Sigmoid colon (tissue), 7 donors: ENCODE measurements at places on chromosomes 5 and 9.

- DNase-seq = no peak
Observed at GRCh38 chr9:105242062-105242461, 2.4 kb upstream of the SLC44A1 start.

DNA sequence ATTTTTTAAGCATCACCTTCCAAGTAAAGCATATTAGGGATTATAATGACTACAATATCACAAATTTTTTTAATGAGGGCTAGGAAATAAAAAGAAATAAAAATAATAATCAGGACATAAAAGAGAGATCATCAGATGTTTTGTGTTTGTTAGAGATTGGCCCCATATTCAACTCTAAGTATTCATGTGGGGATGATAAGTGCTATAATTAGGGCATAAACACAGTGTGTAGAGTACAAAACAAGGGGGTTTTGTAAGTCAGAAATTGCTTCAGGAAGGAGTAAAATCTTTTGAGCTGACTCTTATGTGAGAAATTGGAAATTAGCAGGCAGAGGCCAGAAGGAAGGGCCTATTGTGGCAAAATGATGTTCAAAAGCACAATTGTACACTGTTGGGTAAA lies 127.3 kb downstream of the STARD4 start:
- no peak for DNase-seq

- no peak for DNase-seq
Observed at GRCh38 chr9:98195671-98196070, 3.2 kb upstream of the CORO2A start.

DNA sequence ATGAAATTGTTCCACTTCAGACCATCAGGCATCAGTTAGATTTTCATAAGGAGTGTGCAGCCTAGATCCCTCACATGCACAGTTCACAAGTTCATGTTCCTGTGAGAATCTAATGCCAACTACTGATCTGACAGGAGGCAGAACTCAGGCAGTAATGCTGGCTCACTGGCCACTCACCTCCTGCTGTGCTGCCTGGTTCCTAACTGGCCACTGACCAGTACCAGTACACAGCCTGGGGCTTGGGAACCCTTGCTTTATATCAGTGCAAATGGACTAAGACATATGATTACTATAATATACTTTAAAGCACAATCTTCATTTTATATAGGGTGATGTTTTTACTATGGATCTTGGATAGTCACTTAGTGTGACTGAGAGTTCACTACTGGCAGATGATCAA lies 259.2 kb downstream of the SLCO4C1 start:
- no peak for DNase-seq

DNA sequence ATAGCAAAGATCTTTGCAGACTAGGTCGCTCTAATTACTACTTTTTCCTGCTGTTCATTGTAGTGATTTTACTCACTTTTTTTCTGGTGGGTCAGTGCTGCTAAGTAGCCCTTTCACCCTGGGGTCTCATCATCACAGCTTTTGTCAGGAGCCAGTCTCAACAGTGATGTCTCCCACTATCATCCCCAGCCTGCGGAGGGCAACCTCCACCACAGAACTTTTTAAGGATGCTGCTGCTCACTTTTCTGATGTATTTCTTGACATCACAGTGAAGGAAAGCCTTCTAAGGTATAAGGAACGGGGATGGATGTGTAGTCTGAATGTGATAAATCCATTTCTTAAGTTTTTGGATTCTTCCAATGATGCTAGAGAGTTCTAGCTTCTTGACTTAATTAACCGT lies 242.5 kb upstream of the RIOK2 start:
- DNase-seq = no peak

- DNase-seq = no peak
Observed at GRCh38 chr5:1448511-1449011, 3.3 kb upstream of the SLC6A3 start.

DNA sequence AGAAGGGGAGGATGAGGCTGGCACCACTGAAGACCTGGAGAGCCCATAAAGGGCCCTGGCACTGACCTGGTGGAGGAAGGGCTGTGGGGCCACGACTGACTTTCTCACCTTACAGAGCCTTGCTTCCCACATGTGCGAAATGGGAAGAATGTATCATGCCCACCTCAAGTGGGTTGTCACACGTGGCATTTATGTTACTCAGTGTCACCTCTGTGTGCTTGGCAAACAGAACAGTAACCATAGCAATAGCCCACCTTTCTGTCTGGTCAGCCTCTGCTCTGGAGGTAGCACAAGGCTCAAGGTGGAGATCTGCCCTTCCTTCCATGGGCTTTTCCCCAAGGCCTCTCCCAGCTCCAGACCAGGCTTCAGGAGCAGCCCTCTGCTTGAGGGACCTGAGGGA lies 16.7 kb downstream of the TCF7 start:
- DNase-seq = no peak

GRCh38 chr5:171149333-171149732 lies 159.7 kb upstream of the TLX3 start:
- DNase-seq = no peak

DNA sequence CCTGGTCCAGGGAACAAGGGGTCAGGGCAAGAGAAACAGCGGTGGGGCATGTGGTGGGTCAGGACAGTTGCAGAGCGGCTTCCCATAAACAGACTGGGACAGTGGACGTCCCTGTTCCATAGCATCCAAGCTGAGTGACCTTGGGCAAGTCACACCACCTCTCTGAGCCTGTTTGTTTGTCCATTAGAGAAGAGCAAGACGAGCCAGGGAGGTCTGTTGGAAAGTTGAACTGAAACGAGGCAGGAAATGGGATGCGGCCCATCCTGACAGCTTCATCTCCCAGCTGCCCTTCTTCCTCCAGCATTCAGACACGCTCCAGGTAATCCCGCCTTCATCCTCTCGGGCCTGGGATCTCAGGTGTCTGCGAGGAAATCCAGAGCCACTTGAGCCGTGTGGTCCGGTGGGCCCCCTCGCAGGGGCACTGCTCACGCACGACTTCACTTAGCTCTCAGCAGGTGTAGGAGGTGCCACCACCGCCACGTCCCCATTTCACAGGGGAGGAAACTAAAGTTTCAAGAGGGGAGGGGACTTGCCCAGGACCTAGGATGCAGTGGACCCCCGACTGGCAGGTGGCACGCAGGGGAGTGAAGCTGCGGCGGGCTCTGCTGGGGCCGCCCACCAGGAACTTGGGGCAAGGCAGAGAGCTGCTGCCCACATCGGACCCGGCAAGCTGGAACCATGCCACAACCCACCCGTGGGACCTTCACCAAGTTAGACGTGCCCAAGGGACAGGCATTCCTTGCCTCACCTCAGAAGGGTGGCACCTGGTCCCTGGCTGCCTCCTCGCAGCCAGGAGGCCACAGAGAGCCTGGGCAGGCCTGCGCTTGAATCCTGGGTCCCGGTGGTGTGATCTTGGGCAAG lies 13.0 kb downstream of the PTGES2 start:
- DNase-seq = peak; percentile 59

- no peak for DNase-seq
Observed at GRCh38 chr5:175593794-175594193, 64.1 kb upstream of the HRH2 start.

- DNase-seq = no peak
Observed at GRCh38 chr5:129679671-129680070, 68.2 kb upstream of the MINAR2 start.

DNA sequence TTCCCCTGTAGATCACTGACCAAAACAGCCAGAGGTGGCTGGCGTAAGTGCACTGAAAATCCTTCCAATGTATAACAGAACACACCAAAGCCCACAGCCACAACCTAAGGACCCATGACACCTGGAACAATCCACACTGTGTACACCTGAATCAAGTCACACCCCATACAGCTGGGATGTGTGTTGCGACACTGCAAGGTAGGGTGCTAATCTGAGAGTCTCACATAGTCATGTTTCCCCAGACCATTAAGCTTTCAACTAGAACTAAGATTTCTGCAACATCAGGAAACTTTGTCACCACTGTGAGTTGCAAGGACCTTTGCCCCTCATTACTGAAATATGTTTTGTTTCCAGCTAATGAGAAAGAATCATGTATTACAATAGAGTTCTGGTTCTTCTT lies 59.4 kb downstream of the MED27 start:
- no peak for DNase-seq

DNA sequence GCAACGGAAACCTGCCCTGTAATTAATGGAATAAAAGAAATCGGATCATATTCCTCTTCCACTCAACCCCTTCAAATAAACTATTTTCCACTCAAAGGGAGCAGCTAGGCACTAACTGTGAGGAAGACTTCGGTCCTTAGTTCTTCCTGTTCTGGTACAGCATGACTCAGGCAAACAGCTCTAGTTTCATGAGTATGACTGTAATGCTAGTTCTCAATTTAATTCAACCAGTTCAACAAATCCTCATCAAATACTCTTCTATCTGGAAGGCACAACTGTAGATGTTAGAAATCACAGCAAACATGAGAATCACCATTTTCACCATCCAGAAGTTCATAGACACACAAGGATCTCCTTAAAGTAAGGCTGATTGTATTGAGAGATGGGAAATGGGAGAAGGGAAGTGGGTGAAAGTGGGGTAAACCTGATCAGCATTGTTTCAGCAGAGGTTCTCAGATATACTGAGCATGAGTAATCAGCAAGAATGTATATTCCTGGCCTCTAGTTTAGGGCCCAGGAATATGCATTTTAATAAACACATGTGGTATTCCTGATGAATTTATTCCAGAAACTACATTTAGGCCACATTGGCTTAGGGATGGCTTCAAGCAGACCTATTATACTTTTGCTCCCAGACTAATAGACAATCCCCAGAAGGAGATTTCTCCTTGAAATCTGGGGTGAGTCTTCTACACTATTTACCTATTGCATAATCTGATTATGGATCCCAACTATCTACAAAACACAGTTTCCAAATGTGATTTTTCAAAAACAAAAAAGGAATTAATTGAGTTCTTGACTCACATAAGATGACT lies 141.1 kb upstream of the SLC12A2 start:
- no peak for DNase-seq

DNA sequence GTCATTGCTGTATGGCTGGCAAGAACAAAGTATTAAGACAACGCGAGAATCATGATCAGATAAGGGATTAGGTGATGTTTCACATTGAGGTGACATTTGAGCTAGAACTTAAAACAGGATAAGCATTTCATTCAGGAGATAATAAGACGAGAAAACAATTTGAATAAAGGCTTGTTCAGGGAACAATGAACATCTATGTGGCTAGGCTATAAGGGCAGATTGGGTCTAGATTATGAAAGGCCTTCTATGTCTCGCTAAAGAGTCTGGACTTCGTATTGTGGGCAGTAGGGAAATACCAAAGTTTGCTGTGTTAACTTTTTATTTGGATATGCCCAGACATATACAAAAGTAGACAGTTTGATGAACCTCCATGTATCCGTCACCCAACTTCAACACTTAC lies 6.9 kb downstream of the MRPL22 start:
- DNase-seq = no peak

GRCh38 chr9:123776708-123777537 lies 153.0 kb downstream of the DENND1A start:
- DNase-seq = no peak

DNA sequence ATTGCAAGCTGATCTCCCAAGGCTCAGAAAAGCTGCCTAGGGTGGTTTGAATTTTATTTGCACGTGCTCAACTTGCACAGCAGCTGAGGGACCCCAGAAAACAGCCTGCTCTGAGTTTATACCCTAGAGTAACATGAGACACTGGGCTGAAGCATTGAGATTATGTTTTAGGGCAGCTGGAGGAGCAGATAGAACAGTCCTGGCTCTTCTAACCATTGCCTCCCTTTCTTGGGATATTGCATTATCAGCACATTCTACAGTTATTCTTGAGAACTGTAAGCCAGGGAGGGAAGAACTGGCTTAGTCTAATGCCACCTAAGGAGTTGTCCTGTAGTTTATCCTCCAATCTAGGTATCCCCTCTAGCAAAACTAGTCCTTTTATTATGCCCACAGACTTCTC lies 10.3 kb downstream of the SMC2 start:
- no peak for DNase-seq

GRCh38 chr5:125537661-125538060 lies 791.2 kb upstream of the ZNF608 start:
- no peak for DNase-seq

DNA sequence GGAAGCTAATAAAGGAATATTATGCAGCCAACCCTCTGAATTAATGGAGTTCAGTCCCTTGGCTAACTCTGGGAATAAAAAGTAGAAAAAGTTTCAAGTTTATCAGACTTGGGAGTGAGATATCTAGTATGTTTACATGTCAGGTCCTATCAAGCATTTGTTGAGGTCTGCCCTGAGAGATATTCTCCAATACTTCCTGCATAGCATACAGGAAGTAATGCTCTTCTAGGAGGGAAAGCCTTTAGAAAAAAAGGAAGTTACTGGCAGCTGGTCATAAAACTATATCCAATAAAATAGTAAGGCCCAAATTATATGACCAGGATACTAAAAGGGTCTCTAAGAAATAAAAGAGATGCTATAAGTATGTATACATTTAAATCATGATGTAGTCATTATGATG lies 594.1 kb upstream of the FTMT start:
- no peak for DNase-seq

DNA sequence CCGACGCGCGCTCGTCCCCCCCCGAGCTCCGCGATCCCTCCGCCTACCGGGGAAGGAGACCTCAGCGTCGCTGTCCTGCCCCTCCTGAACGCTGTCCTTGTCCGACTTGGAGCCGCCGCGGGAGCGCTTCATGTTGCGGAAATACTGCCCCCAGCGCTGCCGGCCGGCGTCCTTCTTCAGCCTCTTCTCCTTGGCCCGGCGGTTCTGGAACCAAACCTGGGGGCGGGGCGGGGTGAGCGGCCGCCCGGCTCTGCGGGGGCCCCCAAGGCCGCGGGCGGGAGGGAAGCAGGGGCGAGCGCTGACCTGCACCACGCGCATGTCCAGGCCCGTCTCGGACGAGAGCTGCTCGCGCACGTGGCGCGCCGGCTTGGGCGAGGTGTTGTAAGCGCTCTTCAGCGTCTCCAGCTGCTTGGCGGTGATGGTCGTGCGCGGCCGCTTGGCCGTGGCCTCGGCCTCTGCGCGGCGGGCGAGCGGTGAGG lies 6.3 kb downstream of the LHX3 start:
- no peak for DNase-seq

DNA sequence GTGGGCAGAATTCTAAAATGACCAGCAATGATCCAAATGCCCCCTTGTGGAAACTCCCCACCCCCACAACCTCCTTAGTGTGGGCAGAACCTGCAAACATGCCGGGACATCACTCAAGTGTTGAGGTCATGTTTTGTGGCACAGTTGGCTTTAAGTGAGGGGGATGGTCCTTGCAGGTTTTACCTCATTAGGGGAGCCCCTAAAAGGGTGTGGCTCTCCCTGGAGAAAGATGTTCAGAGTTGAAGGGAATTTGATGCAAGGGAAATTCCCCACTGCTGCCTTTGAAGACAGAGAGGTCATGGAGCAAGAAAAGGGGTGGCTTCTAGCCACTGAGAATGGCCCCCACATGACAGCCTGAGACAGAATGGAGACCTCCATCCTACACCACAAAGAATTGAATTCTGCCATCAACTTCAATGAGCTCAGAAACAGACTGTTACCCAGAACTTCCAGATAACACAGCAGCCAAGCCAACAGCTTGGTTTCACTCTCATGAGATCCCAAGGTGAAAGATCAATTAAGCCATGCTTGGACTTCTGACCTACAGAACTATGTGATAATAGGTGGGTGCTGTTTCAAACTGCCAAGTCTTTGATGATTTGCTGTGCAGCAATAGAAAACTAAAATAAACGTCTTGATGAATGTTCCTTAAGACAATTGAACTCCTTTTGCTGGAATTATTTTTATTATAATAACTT lies 103.4 kb downstream of the MED10 start:
- DNase-seq = no peak

GRCh38 chr9:106859957-106860720 lies 2.8 kb upstream of the ZNF462 start:
- peak; percentile 82 for DNase-seq
